ENCODE measurements at places on chromosomes 6 and 20. TPM values are rescaled to one million over a fixed set of nuclear protein-coding genes. Genes with fewer than 3 reads are reported as not detected.

DNA sequence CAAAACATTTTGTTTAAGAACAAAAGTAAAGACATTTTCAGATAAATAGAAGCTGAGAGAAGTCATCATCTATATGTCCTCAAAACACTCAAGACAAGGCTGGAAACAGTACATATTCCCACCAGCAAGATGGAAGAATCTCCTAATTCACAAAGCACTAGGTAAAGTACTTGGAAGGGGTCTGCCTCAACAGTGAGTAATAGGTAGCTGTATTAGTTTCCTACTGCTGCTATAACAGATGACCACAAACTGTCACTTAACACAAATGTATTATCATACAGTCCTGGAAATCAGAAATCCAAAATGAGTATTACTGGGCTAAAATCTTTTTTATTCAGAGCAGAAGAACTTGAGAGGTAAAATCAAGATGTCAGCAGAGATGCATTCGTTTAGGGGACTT is 40.6 kb downstream of the ZKSCAN8 start:
- no peak for ATAC-seq

Gene LY6G6F
- not detected for total RNA-seq

Gene THEMIS
- 0.16 TPM for total RNA-seq

- ATAC-seq = no peak
Observed at GRCh38 chr6:96900873-96901272, 3.2 kb upstream of the NDUFAF4 start.
